ENCODE measurements at places on chromosomes 6 and 20.

GRCh38 chr6:132937466-132937906 lies 123.1 kb downstream of the RPS12 start:
- DNase-seq, result no peak

DNA sequence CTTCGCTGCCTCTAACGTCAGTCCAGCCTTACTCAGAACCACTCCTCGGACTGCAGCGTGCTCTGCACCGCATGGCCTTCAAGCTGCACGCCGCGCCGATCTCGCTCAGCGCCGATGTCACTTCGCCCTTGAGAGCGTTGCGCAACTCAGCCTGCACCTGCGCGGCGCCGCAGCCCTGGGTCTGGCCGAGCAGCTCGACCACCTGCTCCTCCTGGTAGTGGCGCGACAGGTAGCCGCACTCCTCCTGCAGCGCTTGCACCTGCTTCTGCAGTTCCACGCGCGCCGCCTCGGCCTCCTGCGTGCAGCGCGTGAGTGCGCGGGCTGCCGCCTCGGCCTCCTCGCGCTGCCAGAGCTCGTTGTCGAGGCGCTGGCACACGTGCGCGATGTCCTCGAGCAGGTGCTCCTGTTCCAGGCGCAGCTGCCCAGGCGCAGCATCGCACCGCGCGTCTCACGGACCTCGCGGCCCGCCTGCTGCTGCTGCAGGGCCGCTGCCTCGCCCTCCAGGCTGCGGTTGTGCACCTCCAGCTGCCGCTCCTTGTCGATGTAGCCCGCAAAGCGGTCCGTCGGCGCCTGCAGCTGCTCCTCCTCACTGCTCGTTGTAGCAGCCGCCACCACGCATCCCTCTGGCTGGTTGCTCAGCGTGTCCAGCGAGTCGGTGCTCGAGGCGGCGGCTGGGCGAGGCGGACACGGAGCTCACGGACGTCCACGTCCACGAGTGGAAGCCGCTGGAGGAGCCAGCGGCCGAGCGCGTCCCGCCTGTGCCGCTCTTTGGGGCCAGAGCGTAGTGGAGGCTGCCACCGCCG lies 380.6 kb upstream of the CHD6 start:
- DNase-seq, result no peak

DNA sequence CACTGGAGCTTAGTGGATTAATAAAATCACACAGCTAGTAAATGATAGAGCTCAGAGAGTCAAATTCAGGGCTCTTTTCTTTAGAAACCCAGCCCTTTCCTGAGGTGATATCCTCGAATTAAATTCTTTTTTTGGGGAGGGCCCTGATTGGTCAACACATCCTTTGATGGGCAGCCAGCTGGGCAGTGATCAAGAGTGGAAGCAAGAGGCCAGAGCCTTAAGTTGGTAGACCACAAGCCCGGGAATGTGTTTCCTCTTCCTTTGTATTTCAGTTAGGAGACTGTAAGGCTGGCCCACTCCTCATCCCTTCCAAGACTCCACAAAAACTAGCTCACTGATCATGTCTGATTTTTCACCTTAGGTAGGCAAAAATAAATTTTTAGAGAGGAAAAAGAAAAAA lies 640.5 kb downstream of the DHX35 start:
- no peak for DNase-seq

GRCh38 chr20:1953621-1954020 lies 40.2 kb downstream of the PDYN start:
- no peak for DNase-seq

DNA sequence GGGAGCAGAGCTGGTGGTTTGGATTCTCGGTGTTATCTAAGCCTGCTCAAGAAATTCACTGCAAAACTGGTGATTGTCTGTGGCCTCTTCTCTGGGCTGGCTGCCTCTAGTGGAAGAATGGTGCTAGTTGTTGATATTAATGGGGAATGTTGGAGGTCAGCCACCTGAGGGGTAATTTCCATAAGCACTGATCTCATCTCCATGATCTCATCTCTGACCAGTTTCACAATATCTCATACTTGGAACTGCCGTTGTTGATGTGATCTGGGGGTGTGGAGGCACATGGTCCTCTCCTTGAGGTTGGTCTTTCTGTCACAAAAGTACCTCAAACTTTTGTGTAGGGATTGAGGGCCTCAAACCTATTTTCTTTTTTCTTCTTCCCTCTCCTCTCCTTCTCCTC lies 102.6 kb downstream of the CD109 start:
- DNase-seq, result peak; percentile 92

DNA sequence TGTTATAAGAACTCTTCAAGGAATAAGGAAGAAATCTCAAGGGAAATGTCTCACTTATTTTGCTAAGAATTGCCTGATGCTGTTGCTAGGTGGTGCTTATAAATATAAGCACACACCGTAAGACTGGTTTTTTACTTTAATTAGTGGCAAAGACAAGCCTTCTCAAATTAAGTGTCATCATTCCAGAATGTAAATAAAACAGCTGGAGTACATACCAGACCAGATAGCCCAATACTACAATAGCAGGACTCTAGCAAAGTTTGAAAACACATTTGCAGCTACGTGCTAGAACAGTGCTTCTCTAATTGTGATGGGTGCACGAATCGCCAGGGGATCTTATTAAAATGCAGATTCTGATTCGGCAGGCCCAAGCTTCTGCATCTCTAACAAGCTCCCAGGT lies 6.8 kb downstream of the CNKSR3 start:
- DNase-seq, result no peak

DNA sequence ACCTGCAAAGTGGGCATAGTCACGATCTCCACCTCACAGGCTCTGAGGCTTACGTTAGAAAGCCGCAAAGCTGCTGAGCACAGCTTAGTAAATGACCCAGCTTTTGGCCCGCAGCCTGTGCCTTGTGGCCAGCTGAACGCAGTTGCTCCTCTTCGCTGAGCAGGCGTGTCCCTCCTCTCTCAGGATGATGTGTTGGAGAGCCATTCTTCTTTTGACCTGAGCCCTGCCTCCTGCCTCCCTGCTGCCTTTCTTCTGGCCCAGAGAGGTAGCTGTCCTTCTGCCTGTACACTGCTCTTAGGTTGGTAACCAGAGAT lies 47.6 kb upstream of the MYL9 start:
- DNase-seq, result peak; percentile 35

GRCh38 chr6:52834481-52834880 lies 6.1 kb downstream of the GSTA5 start:
- DNase-seq, result no peak

Data from skeletal muscle cell (primary cell).